Stimulated activated CD8-positive, alpha-beta memory T cell treated with anti-CD3 and anti-CD28 coated beads, Interleukin-2, amount 100 ng/mL, for 1 hour (primary cell): ENCODE measurements at places on chromosomes 1 and 21.
A peak's percentile ranks its signal among the peaks of the same experiment; 100 is the strongest.

GRCh38 chr1:186633116-186633515 lies 47.1 kb downstream of the PTGS2 start:
- no peak for DNase-seq

DNA sequence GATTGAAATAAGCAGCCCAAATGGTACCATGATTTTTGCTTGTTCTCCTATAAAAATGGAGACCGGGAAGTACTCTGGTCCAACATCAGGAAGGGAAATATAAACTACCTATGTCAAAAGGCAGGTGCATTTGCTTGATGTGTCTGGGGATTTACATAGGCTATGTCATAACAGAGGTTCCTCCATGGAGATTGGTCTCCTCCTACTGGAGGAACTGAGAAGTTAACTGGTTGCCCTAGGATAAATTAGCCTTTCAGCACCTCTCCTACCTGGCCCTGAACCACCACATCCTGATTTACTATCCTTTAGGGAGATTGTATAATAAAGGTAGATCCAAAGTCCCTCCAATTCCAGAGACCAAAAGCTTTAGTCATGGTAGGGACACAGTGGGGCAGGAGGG lies 1109.3 kb upstream of the B3GALT2 start:
- DNase-seq, result no peak

- no peak for DNase-seq
Measured at GRCh38 chr21:36863260-36863659, 103.2 kb downstream of the HLCS start.

DNA sequence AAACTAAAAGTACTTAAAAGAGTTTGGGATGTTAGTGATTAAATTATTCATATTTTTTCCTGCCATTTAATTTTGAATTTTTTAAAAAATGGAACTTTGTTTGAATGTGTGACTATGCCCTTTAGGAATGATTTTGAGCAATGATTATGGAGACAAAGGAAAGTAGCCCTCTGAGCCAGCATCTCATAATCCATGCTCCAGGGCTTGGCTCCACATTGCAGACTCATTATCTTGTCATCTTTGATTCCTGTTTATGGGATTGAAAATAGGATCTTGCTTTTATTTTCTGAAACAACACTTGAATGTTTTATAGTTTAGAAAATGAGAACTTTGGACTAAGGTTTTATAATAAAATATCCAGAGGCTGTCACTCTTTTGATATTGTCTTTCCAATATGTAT lies 14.5 kb downstream of the AXDND1 start:
- DNase-seq, result no peak

- DNase-seq, result no peak
Measured at GRCh38 chr21:42829417-42829816, 49.9 kb downstream of the WDR4 start.

DNA sequence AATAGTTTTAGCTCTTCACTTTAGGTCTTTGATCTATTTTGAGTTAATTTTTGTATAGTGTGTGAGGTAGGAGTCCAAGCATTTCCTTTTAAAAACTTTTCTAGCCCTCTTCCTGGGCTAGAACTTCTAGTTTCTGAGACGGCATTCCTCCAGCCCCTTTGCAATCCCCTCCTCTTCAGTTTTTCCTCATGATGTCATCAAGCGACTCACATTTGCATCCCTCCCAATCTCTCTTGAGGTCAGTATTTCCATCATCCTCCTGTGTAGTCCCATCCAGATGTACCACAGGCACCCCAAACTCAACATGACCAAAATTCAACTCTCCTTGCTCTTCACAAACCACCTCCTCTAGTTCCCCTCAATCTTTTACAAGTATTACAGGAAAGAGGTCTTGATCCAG lies 10.7 kb downstream of the HMGN2 start:
- no peak for DNase-seq

DNA sequence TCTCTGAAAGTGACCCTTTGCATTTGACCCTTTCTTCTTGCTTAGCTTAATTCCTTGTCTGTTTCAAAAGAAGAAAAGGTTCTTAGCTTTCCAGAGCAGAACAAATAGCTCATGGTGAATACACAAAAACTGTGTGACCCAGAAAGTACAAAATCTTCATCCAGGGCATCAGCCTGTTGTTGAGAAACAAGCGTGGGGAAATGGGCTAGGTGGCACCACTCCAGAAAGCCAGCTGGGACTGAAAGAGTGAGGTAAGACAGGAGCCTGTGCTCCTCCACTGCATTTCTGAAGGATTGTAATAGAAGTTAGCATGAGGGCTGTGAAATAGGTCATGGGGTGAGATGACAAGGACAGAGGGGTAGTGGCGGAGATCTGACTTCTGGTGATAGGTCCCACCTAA lies 45.8 kb downstream of the CYP2J2 start:
- DNase-seq, result no peak

DNA sequence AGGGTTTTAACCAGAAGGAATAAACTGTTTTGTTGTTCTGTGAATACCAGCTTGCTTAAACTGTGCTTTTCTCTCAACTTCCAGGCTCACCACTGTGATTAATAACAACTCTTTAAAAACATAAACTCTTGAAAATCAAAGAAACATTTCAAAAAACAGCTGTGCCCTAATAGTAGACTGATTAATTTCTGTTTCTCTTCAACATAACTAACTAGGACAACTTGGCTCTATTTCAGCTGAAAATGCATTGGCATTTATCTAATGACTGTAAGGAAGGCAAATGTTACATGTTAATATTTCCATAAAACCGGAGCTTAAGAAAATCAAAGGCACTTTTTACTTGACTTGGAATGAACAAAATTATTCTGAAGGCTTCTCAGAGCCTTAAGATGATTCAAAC lies 656.1 kb upstream of the NEGR1 start:
- no peak for DNase-seq

DNA sequence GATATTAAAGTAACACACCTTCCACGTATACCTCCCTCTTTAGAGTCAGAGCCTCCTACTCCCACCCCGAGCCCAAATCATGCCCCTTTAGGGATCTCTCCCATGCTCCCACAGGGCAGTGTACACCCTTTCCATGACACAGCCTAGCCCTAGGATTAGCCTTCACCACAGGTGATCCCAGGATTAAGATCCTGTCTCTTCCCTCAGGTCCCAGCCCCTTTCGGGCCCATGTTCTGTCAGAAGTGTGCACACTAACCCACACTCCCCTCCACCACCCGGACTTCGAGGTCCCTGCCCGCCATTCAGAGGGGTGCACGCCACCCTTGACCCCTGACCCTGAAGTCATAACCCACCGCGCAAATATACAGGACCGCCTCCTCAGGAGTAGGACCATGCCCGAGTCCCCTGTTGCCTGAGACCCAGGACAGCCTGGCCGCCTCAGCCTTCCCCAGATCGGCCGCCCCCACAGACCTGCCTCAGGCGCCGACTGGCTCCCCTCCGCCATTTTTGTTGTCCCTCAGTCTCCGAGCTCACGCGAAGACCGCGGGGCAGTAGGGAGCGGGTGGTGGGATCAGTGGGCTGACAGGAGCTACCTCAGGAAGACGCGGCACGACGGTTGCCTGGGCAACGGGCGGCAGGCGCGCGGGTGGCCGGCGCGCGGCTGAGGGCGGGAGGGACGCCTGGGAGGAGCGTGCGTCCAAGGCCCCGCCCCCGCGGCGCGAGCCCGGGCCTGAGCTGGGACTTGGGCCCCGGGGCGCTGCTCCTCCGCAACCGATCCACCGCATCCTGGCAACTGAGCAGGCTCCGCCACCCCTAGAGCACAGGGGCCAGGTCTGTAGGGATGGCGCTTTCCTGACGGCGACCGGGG lies at the start of gene AGBL4:
Gene AGBL4 (minus strand): TSS at position 663 of the 868 bp plus-strand sequence.
- no peak for DNase-seq

- DNase-seq, result no peak
Measured at GRCh38 chr1:242691610-242691945, 167.1 kb upstream of the PLD5 start.

DNA sequence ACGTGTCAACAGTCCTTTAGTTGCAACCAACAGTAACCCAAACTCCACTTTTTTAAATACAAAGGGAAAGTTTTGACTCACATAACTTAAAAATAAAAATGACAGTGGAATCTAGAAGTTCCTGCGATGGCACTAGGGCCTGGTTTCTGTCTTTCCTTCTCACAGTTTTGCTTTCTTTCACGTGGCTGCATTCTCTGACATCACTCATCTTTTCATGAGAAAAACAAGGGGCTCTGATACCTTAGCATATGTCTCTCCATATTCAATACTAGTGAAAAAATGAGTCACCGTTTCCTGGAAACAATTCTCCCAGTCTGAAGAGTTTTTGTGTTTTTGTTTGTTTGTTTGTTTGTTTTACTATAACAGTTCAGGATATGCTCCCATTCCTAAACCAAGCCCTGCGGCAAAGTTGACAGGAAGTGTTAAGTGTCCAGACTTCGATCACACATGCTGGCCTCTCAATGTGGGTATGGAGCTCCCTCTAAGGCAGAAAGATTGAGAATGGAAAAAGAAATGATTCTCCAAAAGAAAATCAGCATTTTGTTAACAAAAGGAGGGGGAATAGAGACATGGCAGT lies 483.3 kb downstream of the TTLL7 start:
- DNase-seq, result no peak

DNA sequence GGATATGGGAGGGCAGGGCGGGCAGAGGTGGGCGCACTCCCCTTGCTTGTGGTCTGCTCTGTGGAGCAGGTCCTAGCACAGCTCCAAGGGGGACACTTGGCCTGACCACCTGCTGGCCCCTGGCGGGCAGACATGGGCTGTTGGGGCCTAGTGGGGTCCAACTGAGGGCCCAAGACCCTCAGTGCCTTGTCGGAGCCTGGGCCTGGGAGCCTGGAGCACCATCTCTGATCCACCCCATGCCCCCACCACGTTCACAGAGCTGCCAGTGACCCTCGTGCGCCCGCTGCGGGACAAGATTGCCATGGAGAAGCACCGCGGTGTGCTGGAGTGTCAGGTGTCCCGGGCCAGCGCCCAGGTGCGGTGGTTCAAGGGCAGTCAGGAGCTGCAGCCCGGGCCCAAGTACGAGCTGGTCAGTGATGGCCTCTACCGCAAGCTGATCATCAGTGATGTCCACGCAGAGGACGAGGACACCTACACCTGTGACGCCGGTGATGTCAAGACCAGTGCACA lies 70.6 kb downstream of the OBSCN start:
- no peak for DNase-seq

DNA sequence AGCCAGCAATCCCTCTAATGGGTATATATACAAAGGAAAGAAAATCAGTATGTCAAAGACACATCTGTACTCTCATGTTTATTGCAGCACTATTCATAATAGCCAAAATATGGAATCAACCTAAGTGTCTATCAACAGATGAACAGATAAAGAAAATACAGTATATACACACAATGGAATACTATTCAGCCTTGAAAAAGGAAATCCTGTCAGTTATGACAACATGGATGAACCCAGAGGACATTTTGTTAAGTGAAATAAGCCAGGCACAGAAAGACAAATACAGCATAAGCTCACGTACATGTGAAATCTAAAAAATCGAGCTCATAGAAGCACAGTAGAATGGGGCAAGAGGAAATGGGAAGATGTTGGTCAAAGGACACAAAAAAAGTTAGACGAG lies 69.1 kb downstream of the WARS2 start:
- no peak for DNase-seq

- no peak for DNase-seq
Measured at GRCh38 chr1:236746785-236747184, 48.3 kb upstream of the MTR start.

DNA sequence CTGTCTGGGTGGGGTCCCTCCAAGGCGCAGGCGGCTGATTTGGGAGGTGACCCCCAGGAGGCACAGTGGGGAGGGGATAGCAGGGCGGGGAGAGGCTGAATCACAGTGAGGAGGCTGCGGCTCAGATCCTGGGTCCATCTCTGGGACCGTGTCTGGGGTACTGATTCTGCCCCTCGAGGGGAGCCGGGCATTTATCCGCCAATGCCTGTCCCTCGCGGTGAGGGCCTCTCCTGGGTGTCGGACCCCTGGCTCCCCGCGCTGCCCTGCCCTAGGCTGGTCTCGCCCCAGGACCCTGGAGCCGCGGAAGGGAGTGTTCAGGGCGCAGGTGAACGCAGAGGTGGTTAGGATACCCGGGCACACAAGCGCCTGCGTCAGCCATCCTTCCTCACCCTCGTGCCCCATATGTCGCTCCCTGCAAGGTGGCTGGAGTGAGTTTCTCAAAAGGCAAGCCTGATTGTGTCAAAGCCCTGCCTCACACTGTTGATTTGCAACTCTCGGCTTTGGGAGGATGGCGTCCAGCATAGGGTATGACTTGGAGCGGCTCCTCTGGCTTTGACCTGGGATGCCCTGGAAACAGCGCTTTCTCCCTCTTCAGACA lies 530.9 kb downstream of the PTPRU start:
- DNase-seq, result no peak

- no peak for DNase-seq
Measured at GRCh38 chr1:243440406-243440805, 184.6 kb downstream of the SDCCAG8 start.

DNA sequence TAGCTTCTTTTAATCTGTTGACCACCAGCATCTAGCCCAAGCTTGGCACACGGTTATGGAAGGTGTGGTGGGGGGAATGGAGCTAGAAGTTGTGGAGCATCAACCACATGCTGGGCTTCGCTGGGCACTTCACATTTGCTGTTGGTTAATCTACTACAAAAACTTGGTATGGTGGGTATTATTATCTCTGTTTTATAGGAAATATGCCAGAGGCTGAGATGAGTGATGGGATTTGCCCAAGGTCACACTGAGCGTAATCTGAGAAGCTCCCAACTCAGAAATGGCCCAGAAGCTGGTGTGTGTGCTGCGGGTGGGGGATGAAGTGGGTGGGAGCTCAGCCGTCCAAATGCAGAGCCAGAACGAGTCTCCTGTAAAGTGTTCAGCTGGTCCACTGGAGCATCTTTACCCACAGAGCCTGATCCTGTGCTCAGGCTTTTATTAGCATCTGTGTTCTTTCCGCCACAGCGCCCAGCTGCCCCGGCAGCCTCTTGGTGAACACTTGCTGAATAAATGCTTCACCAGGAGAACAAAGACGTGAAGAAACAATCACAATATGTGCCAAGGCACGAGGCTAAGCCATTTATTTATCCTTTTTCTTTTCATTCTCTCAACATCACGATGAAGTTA lies 98.6 kb upstream of the JUN start:
- no peak for DNase-seq

- no peak for DNase-seq
Measured at GRCh38 chr1:169943963-169944526, 50.3 kb upstream of the SCYL3 start.

GRCh38 chr1:41404308-41404761 lies 43.1 kb downstream of the FOXO6 start:
- DNase-seq, result no peak

DNA sequence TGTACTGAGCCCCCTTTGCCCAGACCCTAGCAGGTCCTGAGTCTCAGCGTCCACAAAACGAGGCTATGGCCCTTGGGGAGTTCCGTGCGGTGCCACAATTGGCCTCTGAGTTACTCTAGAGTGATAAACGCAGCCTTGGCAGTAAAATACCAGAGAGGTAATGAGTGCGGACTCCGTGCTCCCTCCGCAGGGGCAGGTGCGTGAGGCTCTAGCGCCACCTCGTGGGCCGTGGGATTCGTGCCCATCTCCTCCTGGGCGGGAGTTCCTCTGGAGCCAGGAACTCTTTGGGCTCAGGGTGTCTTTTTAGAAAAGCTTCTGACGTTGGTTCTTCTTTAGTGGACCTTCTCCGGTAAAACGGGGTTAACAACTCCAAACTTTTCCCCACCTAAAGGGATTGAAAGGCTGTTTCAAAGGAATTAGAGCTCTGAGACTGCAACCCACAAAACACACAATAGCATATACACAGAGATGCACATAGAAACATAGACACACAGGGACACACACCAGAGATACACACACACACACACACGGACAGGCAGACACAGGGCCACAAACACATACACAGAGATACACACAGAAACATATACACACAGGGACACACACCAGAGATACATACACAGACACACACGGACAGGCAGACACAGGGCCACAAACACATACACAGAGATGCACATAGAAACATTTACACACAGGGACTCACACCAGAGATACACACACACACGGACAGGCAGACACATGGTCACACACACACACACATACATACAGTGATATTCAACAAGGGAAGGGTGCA lies 99.4 kb downstream of the KCNJ15 start:
- peak; percentile 19 for DNase-seq
